AG09309 (cell line): ENCODE measurements at places on chromosomes 4 and X.

- DNase-seq: no peak
Observed at GRCh38 chr4:151678048-151678872, 82.5 kb downstream of the GATB start.

GRCh38 chr4:112105201-112105969 is 39.9 kb upstream of the FAM241A start:
- no peak for DNase-seq

DNA sequence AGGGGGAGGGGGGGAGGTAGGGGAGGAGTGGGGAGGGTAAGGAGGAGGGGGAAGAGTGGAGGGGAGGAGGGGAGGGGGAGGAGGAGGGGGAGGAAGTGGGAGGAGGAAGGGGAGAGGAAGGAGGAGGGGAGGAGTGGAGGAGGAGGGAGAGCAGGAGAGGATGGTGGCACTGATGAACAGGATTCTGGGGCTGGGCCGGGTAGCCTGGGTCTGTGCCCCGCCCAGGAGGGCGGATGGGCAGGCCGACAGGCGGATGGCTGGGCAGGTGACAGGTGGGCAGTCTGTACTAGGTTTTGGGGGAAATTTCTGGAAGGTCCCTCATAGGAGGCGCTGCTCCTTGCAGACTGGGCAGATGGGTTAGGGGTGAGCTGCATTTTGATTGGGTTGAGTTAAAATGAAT is 66.0 kb upstream of the ADRA2C start:
- DNase-seq: no peak

DNA sequence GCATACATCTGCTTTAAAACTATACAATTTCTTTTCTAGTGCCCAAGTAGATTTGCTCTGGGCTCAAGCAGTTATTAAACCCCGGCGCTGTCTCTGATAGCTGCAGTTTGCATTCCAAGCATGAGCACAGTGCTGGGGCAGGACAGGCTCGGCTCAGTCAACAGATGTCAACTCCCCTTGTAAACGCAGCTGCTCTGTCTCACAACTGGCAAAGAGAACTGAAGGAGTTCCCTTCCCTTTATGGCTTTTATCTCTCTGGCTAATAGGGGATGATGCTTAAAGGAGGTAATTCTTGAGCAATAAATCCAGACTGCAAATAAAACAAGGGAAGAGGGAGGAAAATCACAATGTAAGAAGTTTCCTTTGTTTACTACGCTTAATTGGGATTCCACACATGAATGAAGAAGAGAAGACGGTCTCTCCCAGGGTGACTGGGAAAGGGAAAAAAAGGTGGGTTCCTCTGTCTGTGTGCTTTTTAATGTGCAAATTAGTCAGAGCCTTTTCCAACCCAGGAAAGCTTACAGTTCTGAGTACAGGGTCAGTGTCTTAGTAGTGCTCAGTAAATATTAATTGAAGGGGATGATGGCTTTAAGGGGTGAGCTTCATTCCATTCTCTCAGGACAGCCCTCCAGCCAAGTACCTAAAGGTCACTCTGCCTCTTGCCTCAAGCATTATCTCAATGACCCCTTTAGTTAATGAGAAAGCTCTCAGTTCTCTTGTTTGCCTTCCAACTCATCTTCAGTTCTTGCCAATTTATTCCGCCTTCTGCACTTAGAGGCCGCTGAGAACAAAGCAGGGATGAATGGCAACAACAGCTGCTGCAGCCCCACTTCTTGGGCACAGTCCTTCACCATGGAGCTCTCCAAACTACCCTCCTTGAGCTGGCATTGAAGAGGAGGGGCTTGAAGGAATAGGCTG is 155.7 kb upstream of the JADE1 start:
- DNase-seq: no peak

DNA sequence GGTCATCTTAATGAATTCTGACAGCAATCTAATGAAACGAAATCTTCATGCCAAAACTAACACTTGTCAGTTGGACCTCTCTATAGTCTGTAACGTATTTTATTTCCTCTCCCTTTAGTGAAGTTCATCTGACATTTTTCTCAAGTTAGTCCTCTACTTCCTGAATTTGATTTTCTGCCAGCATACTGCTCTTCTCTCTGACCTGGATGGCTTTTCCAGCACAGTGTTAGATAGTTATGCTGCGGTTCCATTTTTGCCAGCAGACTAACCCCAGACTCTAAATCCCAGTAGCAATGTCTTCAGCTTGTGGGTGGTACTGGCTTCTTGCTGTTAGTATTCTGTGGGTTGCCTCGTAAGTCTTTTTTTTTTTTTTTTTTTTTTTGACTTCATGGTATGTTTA is 146.7 kb upstream of the VEGFC start:
- DNase-seq: no peak

GRCh38 chr4:170446782-170447181 is 357.0 kb upstream of the AADAT start:
- DNase-seq: no peak

DNA sequence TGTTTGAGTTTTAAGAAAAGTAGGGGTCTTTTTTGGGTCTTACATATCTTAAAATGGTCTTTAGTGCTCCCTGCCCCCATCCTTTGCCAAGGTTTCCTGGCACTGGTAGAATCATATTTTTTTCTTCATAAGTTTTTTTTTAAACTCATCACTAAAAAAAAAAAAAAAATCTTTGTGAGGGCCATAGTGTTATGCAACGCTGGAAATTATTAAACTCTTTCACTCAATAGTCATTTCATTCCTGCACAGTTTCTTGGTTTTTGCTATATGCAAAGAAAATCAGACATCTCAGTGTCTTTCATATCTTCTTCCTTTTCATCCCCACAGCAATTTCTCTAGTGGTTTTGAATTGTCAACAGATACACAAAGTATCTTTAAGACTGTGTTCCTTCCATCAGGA is 95.6 kb downstream of the TMA16 start:
- DNase-seq: no peak

GRCh38 chr4:145183023-145183422 is 2.6 kb upstream of the OTUD4 start:
- no peak for DNase-seq

DNA sequence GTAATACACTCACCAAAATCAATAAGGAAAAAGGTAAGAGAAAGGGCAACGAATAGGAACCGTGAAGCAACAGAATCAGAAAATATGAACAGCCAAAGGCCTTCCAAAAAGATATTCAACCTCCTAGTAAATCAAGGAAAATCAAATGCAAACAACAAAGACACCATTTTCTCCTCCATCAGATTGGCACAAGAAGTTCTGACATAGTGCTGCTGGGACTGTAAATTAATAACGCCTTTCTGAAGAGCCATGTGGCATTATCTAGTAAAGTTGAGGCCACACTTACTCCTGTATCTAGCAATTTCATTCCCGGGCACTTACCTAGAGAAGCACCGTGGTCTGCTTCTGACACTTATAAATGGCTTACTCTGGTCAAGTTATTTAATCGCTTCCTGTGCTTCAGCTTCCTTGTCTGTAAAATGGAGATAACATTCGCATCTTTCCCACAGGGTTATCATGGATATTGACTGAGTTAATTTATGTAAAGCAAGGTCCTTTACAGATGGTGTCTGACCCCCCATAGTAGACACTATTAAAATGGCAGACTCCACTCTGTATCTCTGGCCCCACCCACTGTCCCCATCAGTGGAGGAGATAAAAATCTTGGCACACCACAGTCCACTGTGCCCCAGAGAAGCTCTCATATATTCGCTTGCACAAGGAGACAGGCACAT is 20.5 kb upstream of the ENPP6 start:
- DNase-seq: no peak

DNA sequence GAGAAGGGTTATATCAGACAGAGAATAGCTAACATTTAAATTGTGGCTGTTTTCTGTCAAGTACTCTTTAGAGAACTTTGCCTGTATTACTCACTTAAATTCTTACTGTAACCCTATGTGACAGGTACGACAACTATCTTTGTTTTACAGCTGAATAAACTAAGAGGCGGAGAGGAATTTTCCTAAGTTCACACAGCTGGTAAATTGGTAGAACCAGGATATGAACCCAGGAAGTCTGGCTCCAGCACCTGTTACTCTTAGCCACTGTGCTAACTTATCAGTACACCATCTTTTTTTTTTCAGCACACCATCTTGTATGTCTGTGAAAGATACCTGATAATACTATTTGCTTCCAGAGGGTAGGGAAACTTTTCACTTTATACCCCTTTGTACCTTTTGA is 2.0 kb upstream of the SYP start:
- DNase-seq: no peak

DNA sequence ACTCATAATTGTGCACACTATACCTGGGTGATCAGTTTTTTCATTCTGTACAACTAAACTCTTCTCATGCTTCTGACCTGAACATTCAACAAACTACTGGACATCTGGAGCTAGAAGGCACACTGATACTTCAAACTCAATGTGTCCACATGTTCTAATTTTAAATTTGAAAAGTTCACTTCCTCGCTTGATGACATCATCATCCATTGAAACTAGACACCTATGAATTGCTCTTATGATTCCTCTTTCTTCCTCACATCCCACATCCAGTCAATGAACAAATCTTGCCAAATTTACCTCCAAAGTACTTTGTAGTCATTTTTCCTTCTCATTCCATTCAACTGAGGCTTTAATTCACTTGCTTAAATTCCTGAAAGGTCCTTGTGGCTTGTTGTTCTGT is 549.4 kb downstream of the GALNTL6 start:
- no peak for DNase-seq

DNA sequence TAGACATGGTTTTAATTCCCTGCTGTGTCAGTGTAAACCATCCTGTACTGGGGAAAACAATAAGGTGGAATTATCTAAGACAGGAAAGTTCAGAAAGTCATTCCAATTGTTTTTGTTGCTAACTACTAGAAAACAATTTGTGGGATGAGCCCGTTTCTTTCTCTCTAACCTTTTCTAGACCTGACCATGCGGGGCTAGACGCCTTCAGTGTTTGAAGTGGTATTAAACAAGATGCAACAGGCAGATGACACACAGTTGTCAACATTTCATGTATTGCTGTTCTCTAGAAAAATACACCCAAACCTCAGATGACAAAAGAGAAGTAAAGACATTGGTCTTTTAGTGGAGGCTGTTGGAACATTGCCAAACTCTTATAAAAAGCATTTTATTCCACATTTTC is 105.7 kb downstream of the FRAS1 start:
- DNase-seq: no peak

GRCh38 chrX:155112171-155112570 is 40.9 kb downstream of the BRCC3 start:
- no peak for DNase-seq

DNA sequence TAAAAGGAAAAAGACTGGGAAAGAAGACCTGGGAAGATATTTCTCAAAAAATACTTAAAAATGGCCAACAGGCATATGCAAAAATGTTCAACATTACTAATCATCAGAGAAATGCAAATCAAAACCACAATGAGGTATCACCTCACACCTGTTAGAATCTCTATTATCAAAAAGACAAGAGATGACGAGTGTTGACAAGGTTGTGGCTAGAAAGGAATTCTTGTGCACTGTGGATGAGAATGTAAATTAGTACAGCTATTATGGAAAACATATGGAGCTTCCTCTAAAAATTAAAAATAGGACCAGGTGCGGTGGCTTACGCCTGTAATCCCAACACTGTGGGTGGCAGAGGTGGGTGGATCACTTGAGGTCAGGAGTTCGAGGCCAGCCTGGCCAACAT is 50.0 kb downstream of the C4orf46 start:
- no peak for DNase-seq

GRCh38 chr4:175190654-175191053 is 272.5 kb downstream of the ADAM29 start:
- DNase-seq: no peak

- no peak for DNase-seq
Observed at GRCh38 chr4:114481856-114482255, 116.8 kb upstream of the UGT8 start.

GRCh38 chr4:90946945-90947344 is 819.8 kb downstream of the CCSER1 start:
- DNase-seq: no peak

DNA sequence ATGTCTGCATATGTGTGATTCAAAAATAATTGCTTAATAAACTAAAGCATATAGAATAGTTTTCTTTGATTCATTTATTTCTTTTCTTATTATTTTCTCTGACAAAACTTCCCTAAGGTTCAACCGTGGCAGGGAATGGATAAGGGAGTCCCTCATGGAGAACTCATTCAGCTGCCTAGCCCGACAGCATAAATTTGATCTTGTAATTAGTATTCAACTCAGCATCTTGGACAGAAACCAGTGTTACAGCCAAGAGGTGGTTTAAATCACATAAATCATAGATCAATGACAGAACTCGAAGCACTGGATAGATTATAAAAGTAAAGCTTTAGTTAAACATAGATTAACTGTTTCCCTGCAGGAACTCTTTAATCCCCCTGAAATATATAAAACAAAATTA is 174.3 kb upstream of the POU3F4 start:
- DNase-seq: no peak

DNA sequence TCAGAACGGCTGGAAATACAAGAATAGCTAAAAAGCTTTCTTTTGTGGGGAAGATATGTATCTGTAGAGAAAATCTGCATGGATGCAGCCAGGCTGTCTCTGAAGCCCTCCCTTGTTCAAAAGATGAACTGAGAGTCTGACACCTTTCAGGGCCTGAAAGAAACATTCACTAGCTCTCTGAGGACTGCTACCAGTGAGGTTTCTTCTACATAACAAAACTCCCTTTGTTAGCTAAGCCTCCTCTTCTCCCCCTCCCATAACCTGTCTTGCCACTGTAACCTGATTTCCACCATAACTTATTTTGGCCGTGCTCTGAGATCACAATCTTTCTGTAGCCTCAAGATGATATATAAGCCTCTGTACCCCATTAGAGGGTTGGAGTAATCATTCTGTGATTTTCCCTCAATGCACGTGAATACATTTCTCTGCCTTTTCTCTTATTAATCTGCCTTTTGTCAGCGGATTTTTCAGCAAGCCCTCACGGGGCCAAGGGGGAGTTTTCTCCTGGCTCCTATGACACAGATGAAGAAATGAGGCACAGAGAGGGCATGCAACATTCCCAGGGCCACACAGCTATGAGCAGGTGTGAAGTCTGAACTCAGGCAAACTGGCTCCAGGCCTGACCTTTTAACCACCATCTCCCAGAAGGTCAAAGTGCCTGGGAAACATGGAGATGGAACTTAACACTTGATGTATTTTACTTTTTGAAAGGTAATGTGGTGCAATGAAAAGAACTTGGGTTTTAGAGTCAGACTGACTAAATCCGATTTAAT is 161.6 kb upstream of the PRDX4 start:
- no peak for DNase-seq

- DNase-seq: no peak
Observed at GRCh38 chr4:184382189-184382846, 92.0 kb downstream of the IRF2 start.

GRCh38 chr4:82899374-82900065 is 1.0 kb upstream of the THAP9 start:
- no peak for DNase-seq

- DNase-seq: no peak
Observed at GRCh38 chr4:99024481-99025275, 29.2 kb downstream of the METAP1 start.

- DNase-seq: no peak
Observed at GRCh38 chr4:103054030-103054429, 22.5 kb downstream of the SLC9B2 start.

- DNase-seq: no peak
Observed at GRCh38 chrX:16770970-16771482, 15.2 kb upstream of the TXLNG start.

GRCh38 chr4:5186271-5187064 is 135.2 kb downstream of the STK32B start:
- DNase-seq: no peak
